ENCODE measurements at places on chromosomes 12 and 14.

DNA sequence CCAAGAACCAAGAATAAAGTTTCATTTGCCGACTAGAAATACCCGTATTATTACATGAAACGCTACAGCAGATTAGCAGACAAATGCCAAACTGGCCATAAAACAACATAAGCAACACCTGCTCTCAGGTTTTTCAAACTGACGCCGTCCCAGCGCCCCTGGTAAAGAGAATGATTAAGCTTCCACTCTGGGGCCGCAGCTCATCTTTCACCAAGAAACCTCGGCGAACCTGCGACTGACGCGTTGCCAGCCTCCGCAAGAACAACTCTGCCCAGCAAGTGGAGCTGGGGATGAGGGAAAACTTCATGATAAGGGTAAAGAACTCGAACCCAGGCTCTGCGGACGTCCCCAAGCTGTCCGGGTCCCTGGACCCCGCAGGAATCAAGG, 530 bp downstream of the ARL1 start:
- DNase-seq, result no peak

- DNase-seq, result no peak
Observed at GRCh38 chr14:93720981-93721483, 67.3 kb downstream of the PRIMA1 start.

DNA sequence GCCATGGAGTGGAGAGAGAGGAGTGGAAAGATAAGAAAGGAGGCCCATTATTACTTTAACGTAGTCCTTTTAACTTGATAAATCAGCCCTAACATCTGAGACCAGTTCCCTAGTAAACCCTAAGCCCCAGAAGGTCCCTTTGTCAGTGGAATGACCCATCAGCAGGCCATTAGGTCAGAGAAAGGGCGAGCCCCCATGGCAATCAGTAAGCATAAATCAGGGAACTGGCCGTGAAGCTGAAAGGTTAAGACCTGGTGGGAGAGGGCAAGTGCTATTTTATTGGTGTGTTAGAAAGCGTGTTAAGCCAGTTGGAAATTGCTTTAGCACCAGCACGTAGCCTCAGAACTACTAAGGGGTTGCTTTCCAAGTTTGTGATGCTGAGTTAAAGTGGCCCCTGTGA, 708.0 kb downstream of the BCL11B start:
- DNase-seq, result no peak

DNA sequence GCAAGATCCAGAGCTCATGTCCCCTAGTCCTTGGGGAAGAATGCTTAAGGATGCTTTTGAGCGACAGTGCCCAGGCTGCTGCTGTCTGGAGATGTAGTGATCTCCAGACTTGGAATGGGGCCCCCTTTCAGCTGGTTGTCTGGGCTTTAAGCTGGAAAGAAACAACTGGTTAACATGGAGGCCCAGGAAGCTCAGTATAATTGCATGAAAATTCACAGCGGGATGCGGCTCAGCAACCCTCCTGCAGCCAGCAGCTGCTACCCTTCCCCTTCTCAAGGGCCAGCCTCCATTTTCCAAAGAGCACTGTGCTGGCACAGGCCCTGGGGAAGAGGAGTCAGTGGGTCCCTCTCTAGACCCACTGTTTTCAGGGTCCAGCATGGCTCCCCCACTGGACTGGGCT, 26.3 kb downstream of the RAB35 start:
- DNase-seq, result no peak

- DNase-seq, result no peak
Observed at GRCh38 chr14:91090743-91091142, 23.1 kb upstream of the DGLUCY start.

- DNase-seq, result peak; percentile 33
Observed at GRCh38 chr12:65123435-65124063, 2.4 kb upstream of the WIF1 start.

- DNase-seq, result no peak
Observed at GRCh38 chr12:12460935-12461922, 101.4 kb downstream of the DUSP16 start.
